ENCODE measurements at places on chromosomes 3 and 15.
A peak's percentile ranks its signal among the peaks of the same experiment; 100 is the strongest.

DNA sequence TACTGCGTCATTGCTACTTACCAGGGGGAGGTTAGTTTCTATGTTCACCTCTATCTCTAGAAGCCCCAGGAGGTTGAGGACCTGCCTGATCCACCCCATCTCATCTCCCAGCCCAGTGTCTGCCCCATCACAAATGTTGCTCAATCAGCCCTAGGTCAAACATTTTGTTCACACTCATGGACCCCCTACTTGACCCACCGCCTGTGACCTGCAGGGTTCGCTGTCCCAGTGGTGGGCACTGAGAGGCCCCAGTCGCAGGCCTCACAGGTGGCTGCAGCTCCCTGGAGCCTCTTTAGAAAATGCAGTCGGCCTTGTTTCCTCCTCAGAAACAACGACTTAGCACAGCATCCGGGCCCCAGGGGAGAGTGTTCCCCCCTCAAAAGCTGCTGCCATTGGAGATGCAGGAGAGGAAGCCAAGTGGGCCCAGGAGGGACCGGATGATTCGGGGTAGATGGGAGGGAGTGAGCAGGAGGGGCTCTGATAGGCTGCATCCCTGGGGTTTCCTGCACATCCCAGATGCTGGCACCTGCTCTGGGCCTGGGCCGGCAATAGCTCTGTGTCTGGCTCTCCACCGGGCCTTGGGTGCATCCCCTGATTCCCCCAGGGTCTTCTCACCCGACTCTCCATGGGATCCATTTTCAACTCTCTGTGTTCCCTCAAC lies 18.4 kb upstream of the INSYN1 start:
- no peak overlapping the region for H3K27ac ChIP-seq
- DNase-seq, result no peak
- no peaks in the 10 kb centered on the region for H3K27me3 ChIP-seq
- no peak overlapping the region for H3K4me3 ChIP-seq

DNA sequence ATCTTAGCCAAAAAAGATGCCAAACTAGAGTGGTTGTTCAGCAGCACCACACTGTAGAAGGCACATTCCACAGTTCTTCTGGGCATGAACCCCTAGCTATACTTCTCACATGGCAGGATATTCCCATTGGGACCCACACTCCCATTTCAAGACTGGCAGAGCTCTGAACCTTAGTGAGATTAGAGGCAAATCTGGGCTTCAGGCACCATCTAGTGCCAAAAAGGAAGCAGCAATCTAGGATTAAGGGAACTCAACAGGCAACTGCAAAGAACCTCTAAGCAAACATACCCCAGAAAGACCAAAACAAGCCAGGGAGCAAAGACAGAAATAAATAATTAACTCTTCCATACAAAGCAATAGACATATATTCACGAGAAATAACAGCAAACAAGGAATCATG lies 66.2 kb downstream of the TAFA4 start:
- no peaks in the 10 kb centered on the region for H3K36me3 ChIP-seq
- no peaks in the 10 kb centered on the region for H3K4me1 ChIP-seq
- H3K27me3 ChIP-seq, result no peaks in the 10 kb centered on the region
- no peak for DNase-seq
- H3K4me3 ChIP-seq, result no peak overlapping the region

DNA sequence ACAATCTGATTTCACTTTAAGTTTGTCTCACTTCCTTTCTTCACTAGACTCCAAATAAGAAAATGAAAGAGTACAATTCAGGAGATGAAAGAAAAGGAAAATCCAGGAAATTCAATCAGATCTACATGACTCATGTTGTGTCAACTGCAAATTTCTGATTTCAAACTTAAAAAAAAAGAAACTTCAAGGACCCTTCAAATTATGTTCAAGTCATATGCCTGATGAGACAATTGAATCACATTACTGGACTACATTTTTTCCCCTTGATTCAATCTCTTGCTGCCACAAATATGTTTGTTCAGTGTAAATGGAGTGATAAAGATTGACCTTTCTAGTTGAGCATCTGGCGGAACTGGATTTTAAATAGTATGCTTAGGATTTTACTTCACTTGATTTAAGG lies 37.4 kb downstream of the FRMD5 start:
- H3K36me3 ChIP-seq, result no peaks in the 10 kb centered on the region
- DNase-seq, result no peak
- H3K4me3 ChIP-seq, result no peak overlapping the region

GRCh38 chr3:38264779-38265178 lies 833 bp upstream of the SLC22A13 start:
- DNase-seq, result no peak
- no peak overlapping the region for H3K27ac ChIP-seq
- no peak overlapping the region for H3K4me3 ChIP-seq

DNA sequence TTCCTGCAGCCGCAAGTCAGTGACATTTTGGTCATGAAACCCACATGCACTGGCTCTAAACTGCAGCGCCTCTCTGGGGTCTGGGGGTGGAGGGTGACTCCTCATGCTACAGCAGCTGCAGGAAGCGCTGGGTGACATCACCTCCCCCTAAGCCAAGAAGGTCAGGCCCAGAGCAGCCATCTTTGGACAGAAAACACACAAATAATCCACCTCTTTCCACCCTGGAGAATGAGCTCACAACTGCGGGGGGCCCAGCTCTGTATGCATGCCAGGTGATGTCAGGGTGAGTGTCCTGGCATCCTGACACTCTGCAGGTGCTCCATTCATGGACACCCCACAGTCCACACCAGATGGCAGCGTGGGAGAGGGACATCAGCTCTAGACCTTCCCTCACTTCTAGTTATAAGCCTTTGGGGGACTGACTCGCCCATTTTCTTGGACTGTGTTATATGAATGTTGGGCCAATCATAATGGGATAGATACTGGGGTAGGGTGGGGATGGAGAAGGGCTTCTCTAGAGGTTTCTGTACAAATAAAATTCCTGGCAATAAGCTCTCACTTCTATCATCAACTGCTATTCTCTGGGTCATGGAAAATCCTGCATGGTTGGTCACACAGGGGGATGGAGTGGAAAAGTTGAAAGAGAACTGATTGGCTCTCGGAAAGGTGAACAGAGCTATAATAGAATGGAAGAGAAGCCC lies 70.7 kb upstream of the THBS1 start:
- no peak overlapping the region for H3K27ac ChIP-seq
- no peak for DNase-seq
- no peaks in the 10 kb centered on the region for H3K4me1 ChIP-seq
- H3K4me3 ChIP-seq, result no peak overlapping the region
- H3K36me3 ChIP-seq, result no peaks in the 10 kb centered on the region

DNA sequence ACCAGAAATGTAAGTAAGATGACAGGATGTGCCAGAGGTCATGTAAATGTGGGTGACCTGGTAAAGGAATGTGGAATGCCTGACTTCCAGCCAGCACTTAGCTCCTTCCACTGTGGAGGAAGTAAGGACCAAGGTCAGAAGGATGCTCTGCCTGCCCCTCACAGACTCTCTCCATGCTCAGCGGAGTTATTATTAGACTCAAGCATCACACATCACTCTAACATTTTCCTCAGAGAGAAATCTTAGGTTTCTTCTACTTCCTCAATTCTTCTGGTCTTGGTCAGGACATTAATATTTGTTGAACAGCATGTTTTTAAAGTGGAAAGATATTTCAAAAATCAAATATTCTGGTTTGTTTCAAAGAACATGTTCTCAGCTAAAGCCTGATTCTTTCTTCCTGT lies 231.4 kb upstream of the WNT5A start:
- no peaks in the 10 kb centered on the region for H3K27me3 ChIP-seq
- no peaks in the 10 kb centered on the region for H3K4me1 ChIP-seq
- no peak for DNase-seq
- no peak overlapping the region for H3K27ac ChIP-seq
- no peak overlapping the region for H3K4me3 ChIP-seq
- no peaks in the 10 kb centered on the region for H3K36me3 ChIP-seq

- H3K27ac ChIP-seq, result no peak overlapping the region
- H3K36me3 ChIP-seq, result 0 out of 2 replicates have a peak, but pooled peaks cover 3% of the 10 kb centered on the region
- H3K4me1 ChIP-seq, result no peaks in the 10 kb centered on the region
- H3K4me3 ChIP-seq, result no peak overlapping the region
These were observed 35.0 kb upstream of the BSN start for GRCh38 chr3:49519296-49519695.

- no peak overlapping the region for H3K27ac ChIP-seq
- no peak overlapping the region for H3K4me3 ChIP-seq
- no peak for DNase-seq
- H3K27me3 ChIP-seq, result no peaks in the 10 kb centered on the region
These were observed 20.6 kb downstream of the RTF1 start for GRCh38 chr15:41437448-41437847.

DNA sequence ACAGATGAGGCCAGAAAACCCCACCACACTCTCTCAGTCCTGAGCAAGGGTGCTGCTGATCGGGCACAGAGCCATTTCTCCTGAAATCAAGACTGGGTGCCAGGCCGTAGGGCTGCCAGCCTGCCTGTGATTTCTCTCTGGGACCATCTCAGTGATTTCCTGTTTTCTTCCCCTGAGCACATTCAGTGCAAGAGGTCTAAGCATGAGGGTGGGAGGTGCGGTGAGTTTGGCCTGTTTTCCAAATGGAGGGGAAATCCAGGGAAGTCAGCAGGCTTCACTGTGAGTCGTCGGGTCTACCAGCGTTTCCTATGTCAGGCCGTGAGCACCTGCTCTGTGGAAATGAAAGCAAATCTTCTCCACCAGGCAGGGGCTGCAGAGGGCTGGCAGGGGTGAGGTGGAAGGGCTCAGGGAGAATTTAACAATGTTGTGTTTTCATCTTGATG lies 82.3 kb downstream of the ST6GAL1 start:
- H3K4me1 ChIP-seq, result no peaks in the 10 kb centered on the region
- H3K27me3 ChIP-seq, result no peaks in the 10 kb centered on the region
- no peak overlapping the region for H3K27ac ChIP-seq
- H3K4me3 ChIP-seq, result no peak overlapping the region
- H3K36me3 ChIP-seq, result no peaks in the 10 kb centered on the region
- DNase-seq, result peak; percentile 44

DNA sequence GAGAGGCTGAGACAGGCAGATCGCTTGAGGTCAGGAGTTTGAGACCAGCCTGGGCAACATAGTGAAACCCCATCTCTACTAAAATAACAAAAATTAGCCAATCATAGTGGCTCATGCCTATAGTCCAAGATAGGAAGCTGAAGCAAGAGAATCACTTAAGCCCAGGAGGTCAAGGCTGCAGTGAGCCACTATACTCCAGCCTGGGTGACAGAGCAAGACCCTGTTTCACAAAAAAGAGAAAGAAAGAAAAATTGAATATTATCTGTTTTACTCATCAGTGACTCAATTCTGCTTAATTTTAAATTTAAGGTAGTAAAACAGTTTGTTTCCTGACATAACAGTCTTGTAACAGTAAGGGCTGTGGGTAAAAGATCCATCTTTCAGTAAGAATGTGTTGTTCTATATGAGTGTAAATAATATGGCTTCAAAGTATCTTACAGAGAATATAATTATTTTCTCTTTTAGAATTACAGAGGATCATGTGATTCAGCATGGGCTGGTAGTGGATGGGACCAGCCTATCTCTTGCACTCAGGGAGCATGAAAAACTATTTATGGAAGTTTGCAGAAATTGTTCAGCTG lies 85.8 kb downstream of the ATP11B start:
- no peaks in the 10 kb centered on the region for H3K4me1 ChIP-seq
- H3K27ac ChIP-seq, result no peak overlapping the region

DNA sequence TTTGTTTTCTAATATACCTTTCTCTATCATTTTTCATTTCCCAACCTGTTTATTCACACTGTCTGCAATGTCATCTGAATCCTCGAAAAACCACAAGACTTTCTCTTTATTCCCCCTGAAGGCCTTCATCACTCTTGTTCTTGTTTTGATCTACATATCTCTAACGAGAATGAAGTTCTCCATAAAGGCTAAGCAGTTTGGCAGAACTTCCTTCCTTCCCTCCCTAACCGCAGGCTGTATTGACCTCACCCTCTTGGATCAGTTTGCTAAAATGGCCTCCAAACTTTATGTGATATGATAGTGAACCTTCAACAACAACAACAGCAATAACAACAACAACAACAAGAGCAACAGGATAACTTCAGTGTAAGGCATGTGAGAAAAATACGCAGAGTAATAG lies 392.8 kb downstream of the TIGIT start:
- H3K27me3 ChIP-seq, result no peaks in the 10 kb centered on the region
- H3K4me1 ChIP-seq, result peaks cover 5% of the 10 kb centered on the region
- no peak overlapping the region for H3K4me3 ChIP-seq
- H3K27ac ChIP-seq, result no peak overlapping the region

DNA sequence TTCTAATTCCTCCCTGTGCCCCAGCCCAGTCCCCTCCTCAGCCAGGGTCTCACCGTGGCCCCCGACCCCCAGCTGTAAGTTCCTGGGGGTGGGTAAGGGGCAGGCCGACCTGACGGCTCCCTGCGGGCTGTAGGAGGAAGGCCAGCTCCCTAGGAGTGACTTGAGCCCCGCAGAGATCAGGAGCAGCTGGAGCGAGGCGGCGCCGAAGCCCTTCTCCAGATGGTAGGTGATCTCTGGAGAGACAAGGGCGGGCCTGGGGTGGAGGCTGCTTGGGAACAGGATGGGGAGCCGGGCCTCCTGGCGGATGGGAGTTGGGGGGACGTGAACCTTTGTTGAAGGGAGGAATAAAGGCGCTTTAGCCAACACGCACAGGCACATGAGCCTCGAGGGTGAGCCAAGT lies 4.2 kb downstream of the SLC28A1 start:
- no peaks in the 10 kb centered on the region for H3K36me3 ChIP-seq
- H3K27me3 ChIP-seq, result no peaks in the 10 kb centered on the region
- DNase-seq, result no peak
- no peak overlapping the region for H3K4me3 ChIP-seq
- no peak overlapping the region for H3K27ac ChIP-seq

- no peak for DNase-seq
- H3K4me1 ChIP-seq, result peaks cover 10% of the 10 kb centered on the region
- H3K36me3 ChIP-seq, result no peaks in the 10 kb centered on the region
These were observed 14.4 kb downstream of the TMPRSS7 start for GRCh38 chr3:112048911-112049310.

DNA sequence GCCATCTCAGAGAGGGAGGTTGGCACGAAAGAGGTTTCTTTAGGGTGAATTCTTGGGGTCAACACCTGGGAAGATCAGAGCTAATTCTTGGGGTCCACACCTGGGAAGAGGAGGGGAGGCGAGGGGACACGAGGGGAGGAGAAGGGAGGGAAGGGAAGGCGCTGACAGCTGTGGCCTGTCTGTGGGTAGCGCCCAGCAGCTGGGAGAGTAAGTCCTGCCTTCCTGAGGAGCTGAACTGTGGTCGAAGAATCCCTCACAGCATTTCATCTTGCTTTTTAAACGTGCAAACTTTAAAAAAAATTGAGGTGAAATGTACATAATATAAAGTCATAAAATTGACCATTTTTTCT lies 63.2 kb upstream of the CGNL1 start:
- no peak overlapping the region for H3K4me3 ChIP-seq
- DNase-seq, result no peak
- H3K27me3 ChIP-seq, result no peaks in the 10 kb centered on the region
- H3K36me3 ChIP-seq, result no peaks in the 10 kb centered on the region
- no peak overlapping the region for H3K27ac ChIP-seq
- no peaks in the 10 kb centered on the region for H3K4me1 ChIP-seq

DNA sequence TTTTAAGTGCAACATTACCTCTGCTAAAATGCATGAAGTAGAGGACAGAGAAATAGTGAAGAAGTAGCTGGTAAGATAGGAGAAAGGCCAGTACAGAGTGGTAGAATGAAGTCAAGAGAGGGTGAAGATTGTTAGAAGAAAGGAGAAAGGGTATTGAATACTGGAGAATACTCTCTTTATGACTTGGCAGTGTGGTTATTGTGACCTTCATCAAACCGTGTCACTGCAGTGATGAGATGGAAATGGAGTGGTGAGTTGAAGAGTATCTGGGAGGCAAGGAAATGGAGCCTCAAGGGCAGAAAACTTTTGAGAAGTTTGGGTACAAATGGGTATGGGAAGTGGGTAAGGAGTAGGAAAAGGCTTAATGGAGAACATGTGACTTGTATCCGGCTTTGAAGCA lies 24.7 kb downstream of the MINDY2 start:
- no peak overlapping the region for H3K27ac ChIP-seq
- no peak for DNase-seq
- H3K4me1 ChIP-seq, result no peaks in the 10 kb centered on the region
- H3K36me3 ChIP-seq, result no peaks in the 10 kb centered on the region
- no peaks in the 10 kb centered on the region for H3K27me3 ChIP-seq

Data from H1 (cell line).